Adrenal gland (tissue), 19 donors: ENCODE measurements at places on chromosomes 6 and 20. TPM values are rescaled to one million over a fixed set of nuclear protein-coding genes. Genes with fewer than 3 reads are reported as not detected.
A peak's percentile ranks its signal among the peaks of the same experiment; 100 is the strongest.

Gene CALHM4
- total RNA-seq, result not detected

- DNase-seq, result no peak
- H3K36me3 ChIP-seq, result no peaks in the 10 kb centered on the region
- H3K27ac ChIP-seq, result no peak overlapping the region
- no peak overlapping the region for H3K4me3 ChIP-seq
These were observed 177.9 kb downstream of the COL9A1 start for GRCh38 chr6:70124882-70125545.

DNA sequence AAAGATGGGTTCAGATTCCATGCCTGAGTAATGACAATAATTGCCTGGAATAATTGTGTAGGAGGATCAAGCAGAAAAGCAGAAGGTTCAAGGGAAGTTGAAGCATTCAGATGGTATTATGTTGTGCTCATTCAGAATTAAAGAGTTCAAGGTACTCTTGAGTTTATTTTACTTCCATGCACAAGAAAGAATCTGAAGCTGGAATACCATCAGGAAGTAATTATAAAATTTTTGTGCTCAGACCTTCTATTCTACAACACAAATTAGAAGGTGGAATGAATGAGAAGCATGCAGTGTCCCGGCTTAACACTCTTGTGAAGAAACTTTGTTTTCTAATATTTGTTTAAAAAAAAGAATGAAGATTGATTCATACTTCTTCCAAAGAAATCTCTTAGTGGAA, 139.4 kb upstream of the ENPP5 start:
- DNase-seq, result no peak
- no peak overlapping the region for H3K4me3 ChIP-seq
- no peaks in the 10 kb centered on the region for H3K4me1 ChIP-seq
- no peak overlapping the region for H3K27ac ChIP-seq

Gene CALHM6
- 9.9 TPM for total RNA-seq

Gene RAET1L
- total RNA-seq, result not detected

DNA sequence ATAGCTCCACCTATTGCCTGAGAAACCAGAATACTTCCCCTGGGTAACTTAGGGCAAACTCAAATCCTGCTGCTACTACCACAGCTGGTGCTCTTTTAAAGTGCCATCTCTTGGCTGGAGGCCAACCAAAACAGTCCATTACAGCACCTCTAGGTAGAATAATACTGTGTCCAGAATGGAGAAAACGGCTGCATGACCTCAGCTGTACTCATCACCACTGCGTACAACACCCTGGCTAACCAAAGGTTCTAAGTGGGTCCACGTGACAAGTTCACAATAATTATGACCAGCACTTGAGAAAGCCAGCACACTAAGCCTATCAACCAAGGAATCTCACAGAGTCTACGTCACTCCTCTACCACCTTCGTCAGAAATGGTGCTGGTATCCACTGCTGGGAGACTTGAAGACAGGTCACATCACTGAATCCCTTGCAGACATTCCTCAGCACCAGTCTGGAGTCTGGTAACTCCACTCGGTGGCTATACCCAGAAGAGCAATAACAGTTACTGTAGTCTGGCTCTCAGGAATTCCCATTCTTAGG, 40.9 kb upstream of the PKIB start:
- H3K27ac ChIP-seq, result no peak overlapping the region
- no peak for DNase-seq
- no peaks in the 10 kb centered on the region for H3K36me3 ChIP-seq
- H3K4me1 ChIP-seq, result no peaks in the 10 kb centered on the region
- no peak overlapping the region for H3K4me3 ChIP-seq
- H3K27me3 ChIP-seq, result no peaks in the 10 kb centered on the region

DNA sequence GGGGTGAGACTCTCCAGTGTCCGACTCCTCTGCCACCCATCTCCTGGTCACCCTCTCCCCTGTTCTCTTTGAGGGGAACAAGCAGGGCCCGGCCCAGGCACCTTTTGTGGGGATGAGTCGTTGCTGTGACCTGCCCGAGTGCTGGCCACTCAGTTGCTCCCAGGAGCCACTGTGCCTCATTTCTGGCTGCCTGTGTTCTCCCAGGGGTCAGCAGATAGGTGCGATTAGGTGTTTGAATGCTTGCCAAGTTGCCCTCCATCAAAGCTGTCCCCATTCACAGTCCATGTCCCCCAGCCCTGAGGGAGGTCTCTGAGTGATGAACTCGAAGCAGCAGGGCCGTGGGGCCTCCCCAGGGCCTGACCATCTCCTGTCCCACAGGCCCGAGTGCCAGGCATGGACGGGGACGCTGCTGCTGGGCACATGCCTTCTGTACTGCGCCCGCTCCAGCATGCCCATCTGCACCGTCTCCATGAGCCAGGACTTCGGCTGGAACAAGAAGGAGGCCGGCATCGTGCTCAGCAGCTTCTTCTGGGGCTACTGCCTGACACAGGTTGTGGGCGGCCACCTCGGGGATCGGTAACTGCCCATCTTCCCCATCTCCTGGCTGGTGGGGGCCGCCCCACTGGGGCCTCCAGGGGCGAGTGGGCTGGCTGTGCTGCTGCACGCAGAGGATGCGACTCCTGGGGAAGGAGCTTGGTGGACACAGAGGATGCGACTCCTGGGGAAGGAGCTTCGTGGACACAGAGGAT, 4.1 kb downstream of the SLC17A9 start:
- DNase-seq, result no peak
- H3K4me3 ChIP-seq, result no peak overlapping the region
- no peaks in the 10 kb centered on the region for H3K27me3 ChIP-seq
- peaks cover 26% of the 10 kb centered on the region for H3K4me1 ChIP-seq

GRCh38 chr6:20936949-20937348, 402.7 kb downstream of the CDKAL1 start:
- no peak for DNase-seq
- no peaks in the 10 kb centered on the region for H3K36me3 ChIP-seq
- no peaks in the 10 kb centered on the region for H3K27me3 ChIP-seq
- no peak overlapping the region for H3K4me3 ChIP-seq

Gene FAM162B
- total RNA-seq, result 2.7 TPM

DNA sequence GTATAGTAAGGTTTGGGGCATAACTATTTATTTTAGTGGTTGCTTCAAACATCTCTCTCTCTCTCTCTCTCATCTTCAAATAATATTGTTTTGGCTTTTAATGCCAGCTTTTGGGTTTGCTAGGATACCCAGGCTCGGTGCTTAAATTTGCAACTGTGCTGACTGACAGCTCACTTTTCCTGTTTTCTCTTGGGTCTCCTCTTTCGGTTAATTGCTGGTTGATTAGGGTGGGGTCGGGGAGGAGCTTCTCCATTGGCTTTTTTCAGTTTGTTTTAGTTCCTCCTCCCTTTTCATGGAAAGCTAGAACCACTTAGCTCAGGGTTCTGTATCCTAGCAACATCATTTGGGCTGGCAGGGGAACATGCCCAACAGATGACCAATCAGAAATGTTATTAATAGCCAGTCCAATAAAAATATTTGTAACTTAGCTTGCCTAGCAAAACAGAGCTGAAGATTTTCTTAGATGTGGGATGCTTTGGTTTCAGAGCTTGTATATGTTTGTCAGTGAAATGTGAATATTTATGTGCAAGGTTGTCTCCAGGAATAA, 11.3 kb downstream of the TFAP2B start:
- no peaks in the 10 kb centered on the region for H3K4me1 ChIP-seq
- DNase-seq, result no peak
- no peak overlapping the region for H3K27ac ChIP-seq
- no peaks in the 10 kb centered on the region for H3K36me3 ChIP-seq

- no peak overlapping the region for H3K27ac ChIP-seq
- H3K4me3 ChIP-seq, result no peak overlapping the region
- DNase-seq, result no peak
- H3K36me3 ChIP-seq, result peaks cover 7% of the 10 kb centered on the region
These were observed 25.3 kb downstream of the SLC35A1 start for GRCh38 chr6:87498048-87498447.

DNA sequence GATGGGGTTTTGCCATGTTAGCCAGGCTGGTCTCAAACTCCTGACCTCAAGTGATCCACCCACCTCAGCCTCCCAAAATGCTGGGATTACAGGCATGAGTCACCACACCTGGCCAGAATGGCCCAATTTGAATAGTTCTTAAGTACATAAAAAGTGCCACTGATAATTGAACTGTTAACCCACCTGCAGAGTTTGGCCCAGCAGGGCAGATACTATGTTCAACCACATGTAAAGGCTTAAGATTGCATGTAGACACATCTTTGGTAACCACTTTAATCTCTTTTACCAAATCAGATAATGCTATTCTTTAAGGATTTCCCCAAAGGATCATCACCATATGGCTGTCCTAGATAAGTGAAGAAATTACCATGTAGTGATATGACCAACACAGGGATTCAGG, 21.3 kb upstream of the SGK1 start:
- no peaks in the 10 kb centered on the region for H3K27me3 ChIP-seq
- H3K4me3 ChIP-seq, result no peak overlapping the region
- no peak for DNase-seq
- H3K4me1 ChIP-seq, result no peaks in the 10 kb centered on the region
- H3K27ac ChIP-seq, result no peak overlapping the region

- no peak for DNase-seq
- no peaks in the 10 kb centered on the region for H3K27me3 ChIP-seq
- H3K36me3 ChIP-seq, result no peaks in the 10 kb centered on the region
- peak overlapping the region; percentile 52 for H3K4me3 ChIP-seq
These were observed 2.0 kb downstream of the ATXN1 start for GRCh38 chr6:16759181-16759645.

- DNase-seq, result peak; percentile 84
- peak overlapping the region; percentile 85 for H3K27ac ChIP-seq
- H3K4me1 ChIP-seq, result peaks cover 10% of the 10 kb centered on the region
- no peaks in the 10 kb centered on the region for H3K36me3 ChIP-seq
These were observed 1.4 kb downstream of the TFEB start for GRCh38 chr6:41733707-41734665.

Gene PHACTR3
- total RNA-seq, result 2.5 TPM

- H3K27me3 ChIP-seq, result no peaks in the 10 kb centered on the region
- H3K4me1 ChIP-seq, result peaks cover 4% of the 10 kb centered on the region
- no peak for DNase-seq
- H3K4me3 ChIP-seq, result no peak overlapping the region
- H3K36me3 ChIP-seq, result no peaks in the 10 kb centered on the region
These were observed 297.9 kb downstream of the UTRN start for GRCh38 chr6:144582939-144583613.
